ENCODE measurements at places on chromosomes 4 and X.
A peak's percentile ranks its signal among the peaks of the same experiment; 100 is the strongest.

GRCh38 chr4:103424853-103425252 lies 226.7 kb upstream of the CENPE start:
- no peak for DNase-seq

- DNase-seq, result no peak
These were observed 106.8 kb downstream of the COL25A1 start for GRCh38 chr4:109195646-109196045.

GRCh38 chr4:38411092-38411491 lies 252.9 kb upstream of the KLF3 start:
- DNase-seq, result no peak

GRCh38 chrX:149274516-149275105 lies 230.5 kb downstream of the IDS start:
- DNase-seq, result no peak

- no peak for DNase-seq
These were observed 16.0 kb downstream of the SLC9B2 start for GRCh38 chr4:103060453-103061148.

DNA sequence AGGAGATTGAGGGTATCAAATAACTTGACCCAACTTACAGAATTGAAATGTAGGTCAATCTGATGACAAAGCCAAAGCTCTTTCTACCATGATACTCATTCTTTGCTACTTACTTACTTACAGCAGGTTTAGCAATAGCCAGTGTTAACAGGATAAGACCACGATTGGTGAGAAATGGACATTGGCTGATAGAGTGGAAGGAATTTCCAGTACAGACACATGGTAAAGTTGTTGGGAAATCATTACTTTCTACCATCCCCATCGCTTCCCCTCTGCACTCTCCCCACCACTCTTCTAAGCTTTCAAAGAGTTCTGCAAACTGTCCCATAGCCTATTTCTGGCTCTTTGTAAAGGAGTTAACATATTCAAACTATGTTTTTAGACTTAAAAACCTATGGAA lies 119.7 kb downstream of the CHRNA9 start:
- DNase-seq, result no peak

DNA sequence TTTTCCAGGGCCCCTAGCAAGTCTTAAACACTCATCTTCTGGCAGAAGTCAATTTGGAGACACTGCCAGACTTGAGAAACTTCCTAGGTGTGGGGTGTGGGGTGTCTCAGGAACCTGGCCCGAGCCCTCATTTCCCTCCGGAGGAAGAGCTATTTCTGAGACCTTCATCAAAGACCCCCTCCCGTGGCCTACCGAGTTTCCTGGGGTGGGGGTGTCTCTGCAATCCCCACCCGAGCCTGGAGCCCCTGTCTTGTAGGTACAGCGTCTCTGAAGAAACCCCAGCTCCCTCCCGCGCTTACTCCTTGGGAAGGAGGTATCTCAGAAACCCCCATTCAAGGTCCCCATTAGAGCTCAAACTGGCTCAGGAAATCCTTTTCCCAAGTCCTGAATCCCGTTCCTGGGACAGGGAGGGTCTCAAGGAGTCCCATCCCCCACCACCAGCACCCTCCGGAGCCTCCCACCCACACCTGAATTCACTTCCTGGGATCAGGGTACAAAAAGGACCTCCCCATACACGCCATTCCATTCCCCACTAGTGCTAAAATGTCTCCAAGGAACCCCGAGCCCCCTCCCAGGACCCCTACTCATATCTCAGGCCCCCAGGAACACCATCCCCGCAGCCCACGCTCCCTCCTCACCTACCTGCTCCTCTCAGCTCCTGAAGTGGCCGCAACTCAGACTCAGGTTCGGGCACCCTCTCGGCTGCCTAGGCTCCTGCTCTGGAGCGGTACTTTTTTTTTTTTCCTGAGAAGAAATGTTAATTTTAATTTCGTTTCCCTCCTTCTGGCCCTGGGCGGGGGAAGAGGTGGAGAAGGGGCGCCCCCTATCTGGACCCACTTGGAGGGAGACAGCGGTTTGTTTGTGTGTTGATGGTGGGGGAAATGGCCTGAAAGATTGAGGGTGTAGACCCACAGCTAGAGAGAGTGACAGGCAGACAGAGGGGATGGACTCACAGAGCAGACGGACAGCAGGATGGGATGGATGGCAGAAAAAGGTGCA lies 1.1 kb downstream of the SLC38A5 start:
- DNase-seq, result peak; percentile 13

DNA sequence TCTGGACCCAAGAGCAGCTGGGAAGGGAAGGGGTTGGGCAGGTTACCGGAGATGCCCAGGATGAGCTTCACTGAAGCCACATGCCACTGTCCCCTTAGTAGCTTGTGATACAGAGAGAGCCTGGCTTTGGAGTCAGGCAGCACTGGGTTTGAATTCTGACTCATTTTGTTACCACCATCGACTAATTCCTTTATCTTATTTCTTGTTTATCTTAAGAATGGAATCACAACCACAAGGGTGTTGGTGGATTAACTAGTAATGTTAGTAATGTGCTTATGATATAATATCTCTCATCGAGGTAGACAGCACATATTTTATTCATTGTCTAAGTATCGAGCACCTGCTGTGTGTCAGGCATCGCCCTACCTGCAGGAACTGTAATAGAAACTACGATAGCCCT lies 17.7 kb upstream of the STX18 start:
- DNase-seq, result no peak

- no peak for DNase-seq
These were observed 107.3 kb upstream of the ENPP6 start for GRCh38 chr4:184324939-184325477.

- no peak for DNase-seq
These were observed 31.5 kb upstream of the OPHN1 start for GRCh38 chrX:68464796-68465195.

- no peak for DNase-seq
These were observed 191.2 kb downstream of the FRMPD4 start for GRCh38 chrX:12329476-12329875.

DNA sequence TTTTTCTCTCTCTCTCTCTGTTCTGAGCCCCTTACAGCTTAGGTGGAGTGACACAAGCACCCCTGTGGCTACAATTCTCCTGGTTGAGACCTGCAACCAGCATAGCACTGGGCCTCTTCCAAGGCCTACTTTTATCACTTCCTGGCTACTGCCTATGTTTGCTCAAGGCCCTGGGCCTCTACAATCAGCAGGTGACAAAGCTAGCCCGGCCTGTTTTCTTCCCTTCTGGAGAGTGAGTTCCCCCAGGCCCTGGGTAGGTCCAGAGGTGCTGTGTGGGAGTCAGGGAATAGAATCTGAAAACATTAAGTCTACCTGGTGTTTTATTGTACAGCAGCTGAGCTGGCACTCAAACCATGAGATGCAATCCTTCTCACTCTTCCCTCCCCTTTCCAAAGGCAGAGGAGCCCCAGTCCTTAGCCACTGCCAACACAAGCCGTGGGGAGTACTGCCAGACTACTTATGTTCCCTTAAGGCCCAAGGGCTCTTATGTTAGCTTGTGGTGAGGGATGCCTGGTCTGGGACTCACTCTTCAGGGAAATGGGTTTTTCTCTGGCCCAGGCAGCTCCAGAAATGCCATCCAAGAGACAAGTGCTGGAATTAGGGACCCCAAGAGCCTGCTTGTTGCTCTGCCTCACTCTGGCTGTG lies 23.8 kb upstream of the MAGEC3 start:
- DNase-seq, result no peak

DNA sequence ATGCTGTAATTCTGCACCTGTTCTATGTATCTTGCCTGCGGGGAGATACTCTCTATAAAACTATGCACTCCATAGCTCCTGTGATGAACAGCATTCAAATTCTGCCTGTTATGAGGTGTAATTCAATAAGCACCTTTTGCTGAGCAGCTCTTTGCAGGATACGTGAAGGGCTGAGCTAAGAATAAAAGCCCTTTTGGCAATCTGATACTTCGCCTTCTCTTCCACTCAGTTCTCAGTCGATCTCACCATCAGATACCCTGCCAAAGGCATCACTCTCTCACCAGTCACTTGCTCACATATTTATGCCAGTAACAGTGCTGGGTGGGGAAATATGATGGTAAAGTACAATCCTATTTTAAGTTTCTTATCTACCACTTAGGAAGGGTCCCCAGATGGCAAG lies 67.2 kb downstream of the RPS3A start:
- no peak for DNase-seq

DNA sequence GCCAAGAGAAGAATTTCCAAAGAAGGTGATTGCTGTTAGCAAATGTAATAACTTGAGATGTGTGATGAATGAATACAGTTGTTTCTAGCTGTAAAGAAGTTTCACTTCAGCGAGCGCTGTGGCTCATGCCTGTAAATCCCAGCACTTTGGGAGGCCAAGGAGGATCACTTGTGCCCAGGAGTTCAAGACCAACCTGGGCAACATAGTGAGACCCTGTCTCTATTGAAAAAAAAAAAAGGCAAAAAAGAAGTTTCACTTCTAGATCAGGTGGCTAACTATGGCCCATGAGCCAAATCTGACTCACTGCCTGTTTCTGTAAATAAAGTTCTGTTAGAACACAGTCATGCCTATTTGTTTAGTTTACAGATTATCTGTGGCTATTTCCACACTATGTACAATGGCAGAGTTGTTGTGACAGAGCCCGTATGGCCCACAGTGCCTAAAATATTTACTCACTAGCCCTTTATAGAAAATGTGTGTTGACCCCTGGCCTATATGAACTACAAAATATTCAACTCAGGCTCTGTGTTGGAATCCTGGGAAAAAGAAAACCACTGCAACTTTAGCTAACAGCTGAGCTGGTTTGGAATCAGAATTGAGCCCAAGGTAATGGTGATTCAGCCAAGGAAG lies 54.1 kb upstream of the PRPS1 start:
- DNase-seq, result no peak

- DNase-seq, result no peak
These were observed 126.8 kb downstream of the KLHL8 start for GRCh38 chr4:87093443-87094123.

GRCh38 chr4:4330794-4331193 lies 40.7 kb downstream of the ZBTB49 start:
- DNase-seq, result no peak

GRCh38 chr4:73533515-73534422 lies 52.2 kb downstream of the AFM start:
- DNase-seq, result no peak

DNA sequence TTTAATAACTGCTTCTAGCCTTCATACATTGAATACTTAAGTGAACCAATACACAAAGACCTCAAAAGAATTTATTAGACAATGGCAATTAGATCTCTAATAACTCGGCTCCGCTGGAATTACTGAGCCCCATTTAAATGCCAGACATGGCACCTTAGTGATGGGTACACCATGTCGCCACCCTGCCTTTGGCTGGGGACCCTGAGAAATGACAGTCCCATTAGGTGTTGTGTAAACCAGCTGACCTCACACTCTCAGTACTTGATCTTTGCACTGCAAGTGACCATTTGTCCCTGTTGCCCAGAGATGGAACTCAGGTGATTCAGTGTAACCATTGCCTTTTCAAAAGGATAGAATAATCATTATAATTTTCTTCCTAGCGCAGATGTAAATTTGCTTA lies 144.6 kb upstream of the SMARCAD1 start:
- no peak for DNase-seq

DNA sequence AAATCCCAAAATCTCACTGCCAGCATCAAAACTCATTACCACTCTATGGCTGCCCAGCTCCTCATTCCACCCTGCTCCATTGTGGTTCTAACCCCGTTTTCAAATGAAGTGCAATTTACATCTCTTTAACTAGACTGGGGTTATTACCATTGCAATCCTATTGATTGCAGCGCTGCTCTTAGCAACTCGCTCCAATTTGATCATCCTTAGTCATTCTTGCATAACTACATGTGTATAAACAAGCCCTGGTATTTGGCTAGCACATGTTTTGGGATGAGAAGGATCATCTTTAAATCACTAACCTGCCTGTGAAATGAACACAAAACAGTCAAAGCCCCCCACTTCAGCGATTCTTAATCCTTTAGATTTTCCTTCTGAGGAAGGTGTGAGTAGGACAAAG lies 340.1 kb upstream of the PPARGC1A start:
- DNase-seq, result no peak

DNA sequence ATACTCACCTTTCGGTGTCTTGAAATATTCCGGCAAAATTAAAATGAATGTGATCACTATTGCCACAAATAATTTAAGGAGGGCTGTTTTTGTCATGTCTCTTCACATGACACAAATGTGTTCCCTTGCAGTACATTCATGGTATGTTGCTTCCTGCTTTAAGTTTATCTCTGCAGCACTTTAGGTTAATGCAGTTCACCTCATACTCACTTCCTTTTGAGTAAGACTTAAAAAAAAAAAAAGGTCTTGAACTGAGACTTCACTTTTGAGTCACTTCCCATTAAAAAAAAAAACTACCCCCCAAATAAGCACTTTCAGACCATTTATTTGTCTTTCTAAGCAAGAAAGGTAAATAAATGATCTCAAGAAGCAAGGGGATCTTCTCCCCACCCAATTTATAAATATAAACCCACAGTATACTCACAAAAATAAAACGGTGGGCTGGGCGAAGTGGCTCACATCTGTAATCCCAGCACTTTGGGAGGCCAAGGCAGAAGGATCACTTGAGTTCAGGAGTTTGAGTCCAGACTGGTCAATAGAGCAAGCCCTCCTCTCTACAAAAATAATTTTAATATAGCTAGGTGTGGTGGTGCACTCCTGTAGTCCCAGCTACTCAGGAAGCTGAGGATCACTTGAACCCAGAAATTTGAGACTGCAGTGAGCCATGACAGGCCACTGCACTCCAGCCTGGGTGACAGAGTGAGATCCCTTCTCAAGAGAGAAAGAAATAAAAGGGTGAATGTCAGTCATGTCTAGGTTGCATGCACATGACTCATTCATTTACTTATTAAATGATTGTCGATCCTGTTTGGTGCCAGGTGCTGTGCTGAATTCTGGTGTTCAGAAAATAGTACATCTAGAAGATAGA lies at the start of gene TMEM156:
Gene TMEM156 (minus strand): TSS at position 192 of the 868 bp plus-strand sequence. CDS start 96 bp downstream, at position 96.
- no peak for DNase-seq

- no peak for DNase-seq
These were observed 1.5 kb downstream of the EVC start for GRCh38 chr4:5712517-5712916.

GRCh38 chr4:87120411-87121162 lies 99.8 kb downstream of the KLHL8 start:
- DNase-seq, result no peak

GRCh38 chrX:134971926-134972325 lies 18.9 kb upstream of the SMIM10 start:
- no peak for DNase-seq

DNA sequence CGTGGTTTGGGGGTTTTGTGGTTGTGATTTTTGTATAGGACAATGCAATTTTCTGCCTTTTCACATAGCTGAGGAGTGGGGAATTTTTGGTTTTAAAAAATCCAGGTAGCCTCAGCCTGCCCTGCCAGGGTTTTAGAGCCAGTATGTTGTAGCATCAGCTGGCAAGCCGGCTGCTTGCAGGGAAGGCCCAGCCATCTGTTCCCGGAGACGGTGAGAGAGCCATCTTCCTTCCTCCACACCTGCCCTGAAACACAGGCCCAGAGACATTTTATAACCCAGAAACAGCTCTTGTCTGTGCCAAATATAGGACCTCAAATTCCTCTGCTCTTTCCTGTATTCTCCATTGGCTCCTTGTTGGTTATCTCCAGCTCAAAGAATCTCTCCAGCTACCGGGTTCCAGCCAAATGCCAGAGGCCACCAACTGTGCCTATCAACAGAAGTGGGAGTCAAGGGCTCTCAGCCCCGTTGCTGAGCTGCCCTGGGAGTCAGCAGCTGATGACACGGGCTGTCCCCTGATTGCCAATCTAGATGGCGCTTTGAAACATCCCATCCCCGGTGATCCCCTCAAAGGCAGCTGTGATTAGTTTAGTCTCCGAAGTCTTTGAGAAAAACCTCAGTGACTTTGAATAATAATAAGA lies 595.2 kb downstream of the MID1IP1 start:
- DNase-seq, result no peak

Measured in stimulated activated CD8-positive, alpha-beta memory T cell treated with anti-CD3 and anti-CD28 coated beads, Interleukin-12 subunit alpha, Interleukin-12 subunit beta, amount 100 ng/mL, for 1 hour (primary cell).